SW480 (cell line): ENCODE measurements at places on chromosomes 7 and 10.

DNA sequence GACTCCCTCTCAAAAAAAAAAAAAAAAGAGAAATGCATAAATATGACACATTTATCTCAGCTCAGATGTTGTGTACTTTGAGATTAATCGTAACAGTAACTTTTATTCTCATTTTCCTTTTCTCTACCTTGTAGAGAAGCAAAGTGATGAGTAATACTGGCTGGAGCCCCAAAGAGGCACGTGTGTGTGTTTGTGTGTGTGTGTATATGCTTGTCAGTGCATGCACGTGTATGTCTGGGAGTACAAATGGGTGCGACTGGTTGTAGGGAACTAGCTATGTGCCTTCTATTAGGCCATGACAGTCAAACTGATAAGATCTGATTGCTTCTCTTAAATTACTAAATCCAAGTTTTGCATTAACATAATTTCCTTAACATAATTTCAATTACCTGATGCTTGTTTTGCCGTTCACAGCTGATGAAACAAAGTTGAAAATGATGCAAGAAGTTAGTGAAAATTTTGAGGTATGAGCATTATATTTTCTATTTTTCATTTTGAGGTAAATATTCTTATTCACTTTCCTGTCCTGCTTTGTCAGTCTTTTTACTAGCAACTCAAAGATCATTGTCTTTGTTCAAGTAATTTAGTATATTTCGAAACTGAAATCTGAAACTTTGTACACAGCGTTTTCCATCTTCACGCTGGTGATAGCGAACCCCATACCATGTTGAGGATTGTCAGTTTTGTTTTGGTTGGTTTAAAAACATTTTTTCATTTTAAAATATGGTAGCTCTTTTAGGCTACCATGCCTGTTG lies 3.4 kb downstream of the TRRAP start:
- DNase-seq: no peak

DNA sequence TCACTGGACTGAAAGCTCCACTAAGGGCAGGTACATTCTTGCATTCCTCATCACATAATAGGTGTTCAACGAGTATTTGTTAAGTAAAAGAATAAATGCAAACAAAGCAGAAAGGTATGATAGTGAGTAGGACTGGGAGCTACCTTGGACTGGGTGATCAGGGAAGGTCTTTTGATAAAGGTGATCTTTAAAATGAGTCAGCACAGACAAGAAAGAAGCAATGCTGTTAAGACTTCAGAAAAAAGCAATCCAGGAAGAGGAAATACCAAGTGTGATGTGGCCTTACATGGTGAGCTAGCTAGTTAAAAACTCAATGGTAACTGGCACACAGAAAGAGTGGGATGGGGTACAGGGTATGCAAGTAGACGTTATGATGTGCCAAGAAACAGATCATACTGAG lies 40.1 kb downstream of the TSPAN12 start:
- no peak for DNase-seq

GRCh38 chr7:74019149-74019548 lies 8.8 kb upstream of the ELN start:
- DNase-seq: no peak

- no peak for DNase-seq
These were observed 83.1 kb downstream of the HIBADH start for GRCh38 chr7:27579565-27579964.

DNA sequence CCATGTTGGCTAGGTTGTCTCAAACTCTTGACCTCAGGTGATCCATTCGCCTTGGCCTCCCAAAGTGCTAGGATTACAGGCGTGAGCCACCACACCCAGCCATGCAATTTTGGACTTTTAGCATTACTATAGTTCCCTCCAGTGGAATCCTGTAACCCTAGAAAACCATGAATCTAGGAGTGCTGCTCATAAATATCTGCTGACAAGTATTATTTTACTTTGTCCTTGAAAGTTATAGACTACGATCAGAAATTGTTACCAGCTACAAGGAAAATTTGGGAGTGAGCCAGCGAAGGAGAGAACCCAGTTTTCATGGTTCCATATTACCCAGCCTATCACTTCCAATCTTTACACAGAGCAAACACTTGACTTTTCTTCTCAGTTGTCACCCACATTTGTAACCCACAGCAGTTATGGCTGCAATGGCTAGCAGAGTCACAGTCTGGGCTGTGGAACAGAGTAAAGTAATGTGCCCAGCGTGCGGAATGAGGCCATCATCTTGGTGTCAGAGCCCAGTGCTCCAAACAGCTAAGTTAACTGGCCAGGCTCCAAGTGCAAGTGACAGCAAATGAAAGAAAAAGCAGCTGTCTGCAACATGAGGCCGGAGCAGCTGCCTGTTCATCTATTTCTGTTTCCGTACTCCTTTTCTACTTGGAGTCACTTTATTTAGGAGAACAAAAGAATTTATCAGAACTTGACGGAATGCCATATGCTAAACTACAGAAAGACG lies 29.9 kb downstream of the ZC3HC1 start:
- no peak for DNase-seq
